ENCODE measurements at places on chromosomes 4 and X. TPM values are rescaled to one million over a fixed set of nuclear protein-coding genes. Genes with fewer than 3 reads are reported as not detected.

DNA sequence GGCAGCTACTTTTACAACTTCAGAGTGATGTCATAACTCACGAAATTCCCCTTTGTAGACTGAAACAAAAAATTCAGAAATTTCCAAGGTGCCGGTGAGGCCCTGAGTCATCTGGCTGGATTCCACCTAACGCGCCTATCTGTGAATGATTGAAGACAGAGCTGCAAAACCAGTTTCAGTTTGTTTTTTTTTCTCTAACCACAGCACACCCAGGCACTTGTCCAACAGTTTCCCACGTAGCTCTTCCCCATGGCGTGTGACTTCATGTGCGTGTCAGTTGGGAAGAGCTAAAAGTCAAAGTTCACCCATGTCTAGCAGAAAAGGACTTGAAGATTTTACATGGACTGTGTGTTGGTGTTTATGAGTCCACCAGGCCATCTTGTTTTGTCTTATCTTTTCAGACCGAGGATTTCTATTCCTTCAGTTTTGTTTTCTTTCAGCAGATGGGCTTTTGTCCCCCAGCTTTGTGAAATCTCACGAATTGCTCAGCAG, 16.4 kb downstream of the TCEANC start:
- H3K36me3 ChIP-seq: peaks cover 5% of the 10 kb centered on the region
- no peaks in the 10 kb centered on the region for H3K27me3 ChIP-seq
- peaks cover 24% of the 10 kb centered on the region for H3K4me1 ChIP-seq
- peak; percentile 78 for DNase-seq
- H3K27ac ChIP-seq: peak overlapping the region; percentile 98
- peak overlapping the region; percentile 77 for H3K4me3 ChIP-seq

DNA sequence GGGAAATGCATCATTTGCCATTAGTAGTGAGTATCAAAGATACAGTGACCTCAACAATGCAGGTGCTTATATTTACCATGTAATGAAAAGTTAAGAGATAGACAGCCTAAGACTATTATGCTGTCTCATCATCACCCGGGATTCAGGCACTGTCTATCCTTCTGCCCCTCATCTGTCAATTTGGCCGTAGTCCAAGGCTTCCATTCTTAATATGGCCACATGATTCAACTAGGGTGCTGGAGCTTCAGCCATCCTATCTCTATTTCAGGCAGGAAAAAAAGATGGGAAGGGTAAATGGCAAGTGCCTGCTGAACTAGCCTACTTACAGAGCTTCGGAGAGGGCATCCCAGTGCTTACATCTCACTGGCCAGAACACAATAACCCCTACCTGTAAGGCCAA, 196.7 kb upstream of the LNX1 start:
- peaks cover 23% of the 10 kb centered on the region for H3K27me3 ChIP-seq
- no peaks in the 10 kb centered on the region for H3K4me1 ChIP-seq
- no peak for DNase-seq
- no peak overlapping the region for H3K4me3 ChIP-seq
- H3K27ac ChIP-seq: no peak overlapping the region
- H3K36me3 ChIP-seq: no peaks in the 10 kb centered on the region

DNA sequence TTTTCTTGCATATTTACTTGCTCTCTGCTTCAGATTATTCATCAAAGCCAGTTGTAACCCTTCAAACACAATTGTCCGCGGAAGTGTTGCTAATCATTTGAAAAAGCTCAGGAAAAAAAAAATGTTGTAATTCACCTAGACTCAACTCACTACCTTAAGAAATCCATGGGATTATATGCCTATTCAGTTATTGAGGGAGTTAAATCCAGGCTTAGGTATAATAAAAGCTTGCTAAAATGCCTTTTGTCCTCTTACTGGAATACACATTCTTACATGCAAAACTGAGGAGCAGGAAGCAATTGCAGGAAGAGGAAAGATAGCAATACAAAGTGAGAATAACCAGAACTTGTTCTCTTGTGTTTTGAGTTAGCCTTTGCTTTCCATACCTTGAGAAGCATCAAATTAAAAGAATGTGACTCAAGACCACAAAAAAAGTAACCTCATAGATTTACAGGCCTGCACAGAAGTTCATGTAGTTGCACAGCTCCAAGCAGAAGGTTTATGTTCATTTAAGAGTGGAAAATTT, 91.4 kb upstream of the FAM241A start:
- no peak for DNase-seq
- H3K4me1 ChIP-seq: no peaks in the 10 kb centered on the region
- no peaks in the 10 kb centered on the region for H3K36me3 ChIP-seq
- H3K4me3 ChIP-seq: no peak overlapping the region
- peaks cover 6% of the 10 kb centered on the region for H3K27me3 ChIP-seq

DNA sequence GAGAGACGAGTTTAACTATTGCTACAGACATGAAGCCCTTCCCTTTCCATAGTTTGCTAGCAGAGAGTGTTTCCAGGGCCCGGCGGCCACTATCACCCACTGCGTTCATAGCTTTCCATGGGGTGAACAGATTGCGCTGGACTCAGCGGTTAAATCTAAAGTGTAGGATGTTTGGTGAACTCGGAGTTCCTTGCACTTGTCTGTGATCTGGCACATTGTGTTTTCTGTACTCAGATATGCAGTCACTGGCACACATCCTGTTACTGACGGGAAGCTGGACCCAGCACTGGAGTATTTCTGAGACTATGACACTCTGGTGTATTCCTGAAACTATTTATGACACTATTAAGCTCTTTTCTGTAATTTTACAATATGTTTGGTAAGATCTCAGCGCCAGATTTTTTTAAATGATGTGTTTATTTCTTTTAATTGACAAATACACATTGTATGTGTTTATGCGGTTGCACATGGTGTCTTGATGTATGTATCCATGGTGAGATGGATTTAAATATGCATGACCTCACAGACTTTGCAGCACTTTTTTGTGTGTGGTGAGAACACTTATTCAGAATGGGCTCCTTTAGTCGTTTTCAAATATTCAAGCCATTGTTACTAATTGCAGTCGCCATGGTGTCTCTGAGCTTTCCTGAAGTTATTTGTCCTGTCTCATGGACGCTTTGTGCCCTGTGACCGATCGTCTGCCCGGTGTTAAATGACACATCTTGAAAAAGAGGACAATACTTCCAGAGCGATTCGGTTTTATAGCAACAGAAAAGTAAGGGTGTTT, 14.1 kb downstream of the CD99 start:
- no peak for DNase-seq
- peak overlapping the region; percentile 25 for H3K27ac ChIP-seq
- no peaks in the 10 kb centered on the region for H3K27me3 ChIP-seq
- H3K36me3 ChIP-seq: peaks cover 10% of the 10 kb centered on the region
- H3K4me1 ChIP-seq: peaks cover 80% of the 10 kb centered on the region
- no peak overlapping the region for H3K4me3 ChIP-seq

DNA sequence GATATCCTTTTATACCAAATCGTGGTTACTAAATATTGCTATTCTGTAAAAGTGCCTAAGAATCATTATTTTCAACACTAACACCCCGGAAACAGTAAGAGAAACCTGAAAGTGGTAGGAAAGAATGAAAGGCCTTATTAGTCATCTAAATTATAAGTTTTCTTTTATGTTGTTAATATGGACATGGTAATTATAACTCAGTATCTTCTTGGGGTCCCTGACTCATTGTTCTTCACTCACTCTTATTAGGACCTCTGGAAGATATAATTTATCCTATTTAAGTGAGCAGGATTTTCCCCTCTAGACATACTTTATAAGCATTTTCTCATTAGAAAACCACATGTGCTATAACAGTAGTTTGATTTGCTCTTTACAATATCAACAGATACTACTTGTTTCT, 51.0 kb downstream of the SMARCA5 start:
- no peak for DNase-seq
- H3K27me3 ChIP-seq: no peaks in the 10 kb centered on the region
- H3K36me3 ChIP-seq: no peaks in the 10 kb centered on the region
- H3K4me3 ChIP-seq: no peak overlapping the region
- H3K4me1 ChIP-seq: peaks cover 9% of the 10 kb centered on the region

GRCh38 chr4:120977435-120977997, 55.0 kb upstream of the PRDM5 start:
- no peak overlapping the region for H3K27ac ChIP-seq
- no peaks in the 10 kb centered on the region for H3K36me3 ChIP-seq
- H3K4me3 ChIP-seq: no peak overlapping the region
- no peak for DNase-seq

- no peak overlapping the region for H3K4me3 ChIP-seq
- H3K36me3 ChIP-seq: no peaks in the 10 kb centered on the region
- no peak for DNase-seq
- H3K27ac ChIP-seq: no peak overlapping the region
- H3K4me1 ChIP-seq: no peaks in the 10 kb centered on the region
- H3K27me3 ChIP-seq: peaks cover 8% of the 10 kb centered on the region
Observed at GRCh38 chr4:81405900-81406401, 65.8 kb downstream of the RASGEF1B start.

- H3K4me1 ChIP-seq: peaks cover 15% of the 10 kb centered on the region
- no peaks in the 10 kb centered on the region for H3K36me3 ChIP-seq
- H3K27me3 ChIP-seq: no peaks in the 10 kb centered on the region
- peak overlapping the region; percentile 35 for H3K4me3 ChIP-seq
- H3K27ac ChIP-seq: no peak overlapping the region
Observed at GRCh38 chr4:88737307-88737941, 39.8 kb upstream of the NAP1L5 start.

DNA sequence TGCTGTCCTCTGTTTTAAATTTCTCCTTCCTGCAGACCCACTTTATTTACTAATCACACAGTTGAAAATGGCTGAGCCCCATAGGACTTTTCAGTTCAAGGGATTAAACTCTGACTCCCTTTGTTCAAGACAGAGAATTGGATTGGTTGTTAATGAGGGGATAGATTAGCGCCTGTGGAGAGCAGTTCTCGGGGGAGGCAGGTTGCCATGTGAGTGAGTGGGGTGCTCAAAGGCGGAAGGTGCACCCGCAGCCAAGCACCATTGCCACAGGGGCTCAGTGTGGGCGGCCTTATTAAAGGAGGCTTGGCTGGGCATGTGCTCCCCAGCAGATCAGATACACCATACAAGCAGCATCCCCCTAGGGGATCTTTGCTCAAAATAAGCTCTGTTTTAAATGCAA, 7.9 kb upstream of the CBR4 start:
- H3K27ac ChIP-seq: peak overlapping the region; percentile 61
- H3K27me3 ChIP-seq: no peaks in the 10 kb centered on the region
- H3K4me3 ChIP-seq: no peak overlapping the region
- no peak for DNase-seq
- peaks cover 39% of the 10 kb centered on the region for H3K4me1 ChIP-seq

GRCh38 chr4:115883231-115883630, 769.8 kb upstream of the NDST4 start:
- no peak overlapping the region for H3K4me3 ChIP-seq
- H3K36me3 ChIP-seq: no peaks in the 10 kb centered on the region
- DNase-seq: no peak
- no peak overlapping the region for H3K27ac ChIP-seq
- no peaks in the 10 kb centered on the region for H3K4me1 ChIP-seq

GRCh38 chrX:38627683-38628082, 66.3 kb downstream of the TSPAN7 start:
- H3K4me1 ChIP-seq: no peaks in the 10 kb centered on the region
- DNase-seq: no peak
- no peak overlapping the region for H3K27ac ChIP-seq
- H3K27me3 ChIP-seq: peaks cover 16% of the 10 kb centered on the region
- no peak overlapping the region for H3K4me3 ChIP-seq
- no peaks in the 10 kb centered on the region for H3K36me3 ChIP-seq

DNA sequence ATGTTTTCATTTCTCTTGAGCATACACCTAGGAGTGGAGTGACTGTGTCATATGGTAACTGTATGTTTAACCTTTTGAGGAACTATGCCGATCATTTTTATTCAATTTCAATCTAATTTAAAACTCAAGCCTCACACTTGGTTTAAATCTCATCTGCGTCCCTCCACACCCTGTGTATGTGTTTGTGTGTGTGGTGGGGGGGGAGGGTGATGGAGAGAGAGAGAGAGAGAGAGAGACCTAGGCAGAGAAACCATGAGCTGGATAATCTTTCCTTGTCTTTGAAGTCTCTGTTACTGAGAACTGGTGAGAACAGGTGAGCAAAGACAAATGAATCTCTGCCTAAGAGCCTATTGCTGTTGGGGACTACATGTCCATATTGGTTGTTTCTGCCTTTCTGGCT, 105.0 kb downstream of the ARHGAP24 start:
- H3K4me3 ChIP-seq: no peak overlapping the region
- H3K27ac ChIP-seq: no peak overlapping the region
- no peaks in the 10 kb centered on the region for H3K36me3 ChIP-seq
- H3K27me3 ChIP-seq: no peaks in the 10 kb centered on the region
- DNase-seq: no peak

DNA sequence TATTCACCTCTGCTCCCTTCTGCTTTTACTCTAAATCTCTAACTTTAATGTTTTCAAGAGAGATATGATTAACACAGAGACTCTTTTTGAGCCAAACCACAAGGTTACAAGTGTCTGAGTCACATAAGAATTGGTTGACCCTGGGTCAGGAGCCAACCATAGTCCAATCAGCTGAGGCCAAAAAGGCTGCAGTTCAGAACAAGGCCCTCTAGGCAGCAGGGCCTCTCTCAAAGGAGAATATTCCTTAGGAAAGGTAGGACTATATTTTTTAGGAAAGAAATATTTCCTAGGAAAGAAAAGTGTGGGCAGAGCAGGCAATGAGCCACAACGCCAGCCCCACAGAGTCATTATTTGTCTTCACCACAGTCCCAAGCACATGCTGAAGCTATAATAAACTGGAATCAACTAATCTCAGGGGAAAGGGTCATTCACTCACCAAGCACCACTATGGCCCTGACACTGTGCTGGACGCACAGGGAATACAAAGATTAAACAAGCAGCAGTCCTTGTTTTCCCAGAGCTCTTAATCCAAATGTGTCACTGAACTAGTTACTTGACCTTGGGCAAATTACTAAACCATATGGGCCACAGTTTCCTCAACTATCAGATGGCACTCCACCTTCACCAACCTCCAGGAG, 2.2 kb downstream of the ATP8A1 start:
- H3K36me3 ChIP-seq: peaks cover 34% of the 10 kb centered on the region
- H3K27ac ChIP-seq: peak overlapping the region; percentile 96
- no peak for DNase-seq

The FGFBP2 gene
- total RNA-seq: 12.4 TPM

The SMIM10L2A gene
- total RNA-seq: 0.05 TPM

The ADAMTS3 gene
- not detected for total RNA-seq

The BCOR gene
- 56.7 TPM for total RNA-seq

The NSUN7 gene
- total RNA-seq: 0.12 TPM

The SATL1 gene
- total RNA-seq: not detected
